Frontal cortex (tissue), 4 donors: ENCODE measurements at places on chromosomes 13 and 19. TPM values are rescaled to one million over a fixed set of nuclear protein-coding genes. Genes with fewer than 3 reads are reported as not detected.

GRCh38 chr19:49290517-49290916 lies 34.5 kb downstream of the SLC6A16 start:
- DNase-seq: no peak

The SIGLEC5 gene
- total RNA-seq: under 0.01 TPM

The ACP7 gene
- not detected for total RNA-seq

The STOML3 gene
- total RNA-seq: not detected
